ENCODE measurements at places on chromosomes 4 and X. TPM values are rescaled to one million over a fixed set of nuclear protein-coding genes. Genes with fewer than 3 reads are reported as not detected.

GRCh38 chr4:156754832-156755570, 216.6 kb downstream of the PDGFC start:
- no peak for DNase-seq

GRCh38 chr4:65865489-65865888, 195.2 kb upstream of the EPHA5 start:
- DNase-seq = no peak

DNA sequence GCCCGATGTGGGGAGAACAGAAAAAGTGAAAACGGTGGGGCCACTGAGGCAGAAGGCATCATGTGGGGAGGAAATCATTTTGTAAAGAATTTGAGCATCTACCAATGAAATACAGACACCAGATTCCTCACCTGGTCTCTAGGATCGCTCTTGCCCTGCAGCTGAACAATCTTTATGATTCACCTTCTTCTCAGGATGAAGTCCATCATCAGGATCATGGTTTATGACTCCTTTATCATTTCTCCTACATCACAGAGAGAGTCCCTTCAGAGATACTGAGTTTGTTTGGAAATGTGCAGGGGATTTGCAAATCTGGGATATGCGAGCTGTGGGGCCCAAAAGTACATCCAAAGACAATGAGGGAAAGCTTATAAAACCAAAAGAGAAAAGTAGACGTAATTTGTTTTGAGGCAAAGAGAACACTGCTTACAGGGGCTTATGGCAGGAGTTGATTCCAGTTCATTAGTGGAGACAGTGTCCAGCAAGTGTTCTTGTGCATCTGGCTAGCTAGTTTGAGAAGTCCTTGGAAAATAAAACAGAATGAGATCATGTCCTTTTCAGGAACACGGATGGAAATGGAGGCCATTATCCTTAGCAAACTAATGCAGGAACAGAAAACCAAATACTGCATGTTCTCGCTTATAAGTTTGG, 15.3 kb upstream of the ANXA5 start:
- DNase-seq = no peak

ARMCX6 gene
- 44.6 TPM for total RNA-seq

DNA sequence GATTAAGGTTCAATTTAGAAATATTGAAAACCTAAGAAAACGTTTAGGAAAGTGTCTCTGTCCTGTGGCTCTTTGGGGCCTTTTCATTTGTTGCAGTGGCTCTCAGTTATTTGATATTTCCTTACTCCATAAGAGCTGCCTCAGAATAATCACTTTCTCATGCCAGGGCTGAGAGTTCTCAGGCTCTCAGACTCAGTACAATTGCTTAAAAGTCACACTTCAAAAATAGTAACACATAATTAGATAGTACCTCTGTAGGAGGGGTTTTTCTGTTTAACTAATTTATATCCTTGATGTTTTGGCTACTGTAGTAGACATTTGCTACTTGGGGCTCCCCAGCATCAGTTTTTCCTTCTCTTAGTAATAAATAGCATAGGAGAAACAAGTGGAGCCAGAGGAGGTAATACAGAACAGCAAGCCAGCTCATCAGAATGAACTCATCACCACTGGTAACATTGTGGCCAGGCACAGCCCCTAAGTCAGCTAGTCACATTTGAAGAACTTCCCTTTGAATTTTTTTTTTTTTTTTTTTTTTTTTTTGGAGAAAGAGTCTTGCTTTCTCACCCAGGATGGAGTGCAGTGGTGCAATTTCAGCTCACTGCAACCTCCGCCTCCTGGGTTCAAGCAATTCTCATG, 8.0 kb upstream of the HNRNPD start:
- DNase-seq = no peak

GRCh38 chrX:40326186-40326965, 228.6 kb upstream of the BCOR start:
- no peak for DNase-seq

DNA sequence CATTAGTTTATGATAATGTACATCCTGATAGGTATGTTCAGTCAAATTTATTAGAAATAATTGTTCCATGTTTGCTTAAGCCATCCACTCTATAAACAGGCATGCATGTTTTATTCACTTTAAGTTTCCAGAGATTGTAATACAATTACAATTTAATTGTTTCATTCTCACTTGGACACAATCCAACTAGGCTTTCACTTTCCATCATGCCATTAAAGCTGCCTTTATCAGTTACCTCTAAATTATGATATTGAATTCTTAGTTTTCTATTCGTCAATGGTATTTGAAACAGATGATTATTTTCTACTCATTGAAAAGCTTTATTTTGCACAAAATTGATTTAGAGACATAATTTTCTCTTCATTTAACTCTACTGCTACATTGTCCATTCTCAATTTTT, 1196.3 kb downstream of the RAPGEF2 start:
- no peak for DNase-seq

- no peak for DNase-seq
Observed at GRCh38 chrX:39693298-39693697, 404.5 kb downstream of the BCOR start.

- no peak for DNase-seq
Observed at GRCh38 chrX:110213183-110213582, 104.7 kb downstream of the AMMECR1 start.

DNA sequence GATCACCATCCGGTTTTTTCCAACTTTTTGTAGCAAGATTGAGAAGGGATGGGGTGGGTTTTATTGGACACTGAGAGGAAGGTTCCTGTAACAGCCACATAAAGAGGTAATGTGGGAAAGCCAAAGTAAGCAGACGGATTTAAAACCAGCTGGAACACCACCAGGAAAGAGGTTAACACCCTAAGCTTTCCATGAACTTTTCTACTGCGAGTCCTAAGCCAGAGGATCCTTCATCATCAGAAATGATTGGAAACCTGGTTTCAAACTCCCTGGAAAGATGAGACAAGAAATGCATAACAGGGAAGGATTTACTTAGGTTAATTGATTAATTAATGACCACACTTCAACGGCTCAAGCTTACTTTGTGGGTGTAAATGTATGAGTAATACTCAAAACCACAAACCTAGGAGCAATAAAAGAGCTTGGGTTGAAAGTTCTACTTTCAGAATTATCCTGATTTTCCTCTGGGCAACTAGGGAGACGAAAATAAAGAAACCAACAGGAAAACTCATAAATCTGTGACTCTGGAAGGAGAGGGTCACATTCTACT, 91.5 kb downstream of the COX18 start:
- DNase-seq = no peak

TSPAN5 gene
- total RNA-seq = 11.0 TPM

DNA sequence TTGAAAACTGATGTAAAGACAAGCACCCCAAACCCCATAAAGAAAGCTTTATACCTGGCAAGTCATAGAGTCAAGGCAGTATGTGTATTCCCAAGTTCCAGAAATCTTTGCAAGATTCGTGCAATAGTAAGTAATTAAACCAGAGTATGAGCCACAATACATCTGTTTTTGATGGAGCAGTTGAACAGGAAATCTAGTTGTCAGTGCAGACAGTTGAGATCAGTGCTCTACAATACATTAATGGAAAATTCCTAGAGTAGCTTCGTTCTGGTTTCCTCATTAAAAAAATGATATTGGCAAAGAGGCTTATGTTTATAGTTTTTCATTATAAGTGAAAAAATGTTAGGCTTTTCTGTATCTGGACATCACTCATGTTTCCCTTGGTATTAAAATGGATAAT, 575.3 kb downstream of the TRIML1 start:
- no peak for DNase-seq

NUDT9 gene
- total RNA-seq = 9.7 TPM

All from activated naive CD4-positive, alpha-beta T cell treated with anti-CD3 and anti-CD28 coated beads, Interleukin-2, amount 50 U/mL, for 72 hours (primary cell).